ENCODE measurements at places on chromosomes 4 and X. TPM values are rescaled to one million over a fixed set of nuclear protein-coding genes. Genes with fewer than 3 reads are reported as not detected.

DNA sequence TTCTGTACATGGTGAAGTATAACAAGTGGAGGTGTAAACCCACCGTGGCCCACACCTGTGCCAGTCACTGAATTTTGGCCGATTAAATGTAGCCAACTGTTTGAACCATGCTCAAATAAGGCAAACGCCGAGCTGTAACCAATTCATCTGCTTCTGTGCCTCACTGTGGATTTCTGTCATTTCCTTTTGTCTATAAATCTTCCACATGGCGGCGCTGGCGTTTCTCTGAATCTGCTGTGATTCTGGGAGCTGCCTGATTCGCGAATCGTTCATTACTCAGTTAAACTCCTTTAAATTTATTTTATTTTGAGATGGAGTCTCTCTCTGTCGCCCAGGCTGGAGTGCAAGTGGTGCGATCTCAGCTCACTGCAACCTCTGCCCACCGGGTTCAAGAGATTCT is 19.2 kb downstream of the SUPT20HL2 start:
- no peak overlapping the region for H3K4me3 ChIP-seq
- DNase-seq = no peak
- no peak overlapping the region for H3K27ac ChIP-seq
- peaks cover 5% of the 10 kb centered on the region for H3K4me1 ChIP-seq

The USP26 gene
- not detected for total RNA-seq

The LEF1 gene
- total RNA-seq = 76.8 TPM

- no peaks in the 10 kb centered on the region for H3K27me3 ChIP-seq
- H3K36me3 ChIP-seq = peaks cover 4% of the 10 kb centered on the region
- DNase-seq = no peak
- H3K4me3 ChIP-seq = no peak overlapping the region
- H3K27ac ChIP-seq = no peak overlapping the region
Measured at GRCh38 chr4:142414366-142414990, 431.6 kb downstream of the INPP4B start.

DNA sequence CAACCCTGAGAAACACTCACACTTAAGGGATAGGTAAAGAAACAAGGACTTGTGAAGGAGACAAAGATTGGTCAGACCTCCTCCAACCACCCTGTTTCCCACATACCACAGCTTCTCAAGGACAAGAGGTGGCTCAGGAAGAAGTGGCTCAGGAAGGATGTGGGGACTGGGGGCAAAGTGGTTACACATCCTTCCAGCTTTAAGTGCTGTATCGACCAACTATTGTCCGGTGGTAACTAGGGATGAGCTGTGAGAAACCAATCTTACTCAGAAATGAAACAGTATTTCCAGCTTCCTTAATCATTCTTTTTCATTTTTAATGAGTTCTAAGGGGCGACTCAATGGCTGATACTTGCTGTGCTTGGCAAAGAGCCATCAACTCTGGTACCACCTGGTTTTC is 8.5 kb upstream of the LHFPL1 start:
- no peaks in the 10 kb centered on the region for H3K27me3 ChIP-seq
- H3K27ac ChIP-seq = no peak overlapping the region
- H3K36me3 ChIP-seq = no peaks in the 10 kb centered on the region
- H3K4me1 ChIP-seq = no peaks in the 10 kb centered on the region

DNA sequence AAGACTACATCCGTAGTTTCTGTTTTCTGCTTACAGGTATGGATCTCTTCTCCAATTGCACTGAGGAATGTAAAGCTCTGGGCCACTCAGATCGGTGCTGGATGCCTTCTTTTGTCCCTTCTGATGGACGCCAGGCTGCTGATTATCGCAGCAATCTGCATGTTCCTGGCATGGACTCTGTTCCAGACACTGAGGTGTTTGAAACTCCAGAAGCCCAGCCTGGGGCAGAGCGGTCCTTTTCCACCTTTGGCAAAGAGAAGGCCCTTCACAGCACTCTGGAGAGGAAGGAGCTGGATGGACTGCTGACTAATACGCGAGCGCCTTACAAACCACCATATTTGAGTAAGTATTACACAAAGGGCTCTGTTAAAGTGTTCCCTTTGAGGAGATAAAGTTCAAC is 13.8 kb downstream of the PCDH10 start:
- no peaks in the 10 kb centered on the region for H3K4me1 ChIP-seq
- H3K27me3 ChIP-seq = no peaks in the 10 kb centered on the region
- no peak overlapping the region for H3K27ac ChIP-seq
- no peak overlapping the region for H3K4me3 ChIP-seq

DNA sequence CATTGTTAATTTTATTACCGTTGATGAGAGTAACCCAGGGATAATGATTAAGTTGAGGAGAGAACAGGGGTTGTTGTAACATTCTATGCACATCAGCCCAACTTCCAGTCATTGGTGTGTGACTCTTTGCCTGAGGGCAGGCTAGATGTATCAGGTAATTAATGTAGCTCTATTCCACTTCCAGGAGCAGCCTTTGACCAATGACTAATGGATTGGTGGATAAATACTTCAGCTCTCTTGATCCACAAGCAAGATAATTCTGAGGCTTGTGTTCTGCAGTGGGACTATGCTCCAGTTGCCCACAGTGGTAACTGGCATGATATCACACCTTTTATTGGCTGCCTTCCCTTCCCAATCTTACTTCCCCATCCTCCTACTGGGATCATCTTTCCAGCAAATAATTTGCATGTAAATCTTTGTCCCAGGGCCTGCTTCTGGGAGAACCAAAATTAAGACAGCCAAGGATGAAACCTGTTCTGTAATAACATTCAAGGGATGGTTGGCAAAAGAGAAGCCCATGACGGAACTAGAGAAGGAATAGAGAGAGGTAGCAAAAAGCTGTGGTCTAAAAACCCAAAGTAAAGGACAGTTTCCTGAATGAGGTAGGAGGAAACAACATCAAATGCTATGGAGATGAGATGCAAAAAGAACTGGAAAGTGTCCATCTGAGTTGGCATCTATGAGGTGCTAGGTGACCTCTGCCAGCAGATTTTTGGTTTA is 241.4 kb upstream of the RPS6KA3 start:
- no peaks in the 10 kb centered on the region for H3K36me3 ChIP-seq
- peaks cover 3% of the 10 kb centered on the region for H3K4me1 ChIP-seq
- no peak overlapping the region for H3K4me3 ChIP-seq
- H3K27me3 ChIP-seq = no peaks in the 10 kb centered on the region
- DNase-seq = no peak
- H3K27ac ChIP-seq = no peak overlapping the region
